ENCODE measurements at places on chromosomes 6 and 20.
A peak's percentile ranks its signal among the peaks of the same experiment; 100 is the strongest.

GRCh38 chr20:54062812-54063280 lies 7.5 kb downstream of the BCAS1 start:
- peak; percentile 69 for DNase-seq

DNA sequence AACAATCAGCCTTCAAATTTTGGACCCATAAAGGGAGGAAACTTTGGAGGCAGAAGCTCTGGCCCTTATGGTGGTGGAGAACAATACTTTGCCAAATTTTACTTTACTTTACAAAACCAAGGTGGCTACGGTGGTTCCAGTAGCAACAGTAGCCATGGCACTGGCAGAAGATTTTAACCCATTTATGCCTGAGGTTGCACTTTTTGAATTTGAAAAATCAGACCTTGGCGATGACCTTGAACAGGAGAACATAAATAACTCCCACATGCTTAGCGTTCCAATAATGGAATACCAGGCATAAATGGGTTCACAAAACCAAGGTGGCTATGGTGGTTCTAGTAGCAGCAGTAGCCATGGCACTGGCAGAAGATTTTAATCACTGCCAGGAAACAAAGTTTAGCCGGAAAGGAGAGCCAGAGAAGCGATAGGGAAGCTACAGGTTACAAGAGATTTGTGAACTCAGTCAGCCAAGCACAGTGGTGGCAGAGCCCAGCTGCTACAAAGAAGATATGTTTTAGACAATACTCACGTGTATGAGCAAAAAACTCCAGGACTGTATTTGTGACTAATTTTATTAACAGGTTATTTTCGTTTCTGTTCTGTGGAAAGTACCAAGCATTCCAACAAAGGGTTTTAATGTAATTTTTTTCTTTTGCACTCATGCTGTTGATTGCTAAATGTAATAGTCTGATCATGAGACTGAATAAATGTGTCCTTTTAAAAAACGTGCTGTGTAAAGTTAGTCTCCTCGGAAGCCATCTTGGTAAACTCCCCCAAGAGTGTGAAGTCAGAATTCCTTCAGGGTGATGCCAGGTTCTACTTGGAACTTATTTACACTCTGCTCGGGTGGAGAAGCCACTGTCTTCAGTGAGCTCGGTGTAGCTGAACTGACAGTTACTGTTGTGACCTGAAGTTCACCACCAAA lies 6.7 kb downstream of the SFT2D1 start:
- no peak for DNase-seq

DNA sequence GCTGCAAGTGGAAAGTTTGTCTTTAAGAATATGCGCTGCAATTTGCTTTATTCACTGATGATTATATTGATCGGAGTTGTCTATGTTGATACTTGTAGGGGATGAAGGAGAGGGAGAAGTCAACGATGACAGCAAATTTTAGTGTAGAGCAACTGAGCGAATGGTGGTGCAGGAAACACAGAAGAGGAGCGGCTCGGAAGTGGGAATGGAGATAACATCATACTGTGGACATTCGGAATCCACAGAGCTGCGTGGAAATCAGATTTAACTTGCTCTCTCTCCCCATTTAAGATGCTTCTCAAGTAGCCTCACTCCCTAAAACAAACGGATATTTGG lies 722 bp upstream of the TMEM14B start:
- DNase-seq: no peak

- no peak for DNase-seq
These were observed at the start of gene MTCL3 for GRCh38 chr6:127518710-127519468. Gene MTCL3 (minus strand): TSS chr6:127519335.

DNA sequence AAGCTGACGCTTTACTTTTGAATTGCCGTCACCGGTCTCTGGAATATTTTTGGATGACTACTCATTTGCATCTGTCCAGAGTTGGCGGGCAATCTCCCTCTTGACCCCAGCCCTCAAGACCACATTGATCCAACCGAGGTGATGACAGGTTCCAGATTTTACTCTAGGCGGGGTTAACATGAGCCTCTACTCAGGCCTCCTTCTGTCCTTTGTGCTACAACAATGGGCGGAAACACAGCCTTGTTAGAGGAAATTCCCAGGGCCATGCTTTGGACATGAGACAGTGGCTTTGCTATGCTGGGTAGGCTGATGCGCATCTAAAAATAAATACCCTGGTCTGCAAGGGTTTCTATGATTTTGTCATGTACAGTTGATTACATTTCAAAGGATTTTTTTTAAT lies 27.0 kb upstream of the ADGRF5 start:
- DNase-seq: no peak

- DNase-seq: no peak
These were observed 98.3 kb downstream of the ELOVL5 start for GRCh38 chr6:53250176-53251032.

DNA sequence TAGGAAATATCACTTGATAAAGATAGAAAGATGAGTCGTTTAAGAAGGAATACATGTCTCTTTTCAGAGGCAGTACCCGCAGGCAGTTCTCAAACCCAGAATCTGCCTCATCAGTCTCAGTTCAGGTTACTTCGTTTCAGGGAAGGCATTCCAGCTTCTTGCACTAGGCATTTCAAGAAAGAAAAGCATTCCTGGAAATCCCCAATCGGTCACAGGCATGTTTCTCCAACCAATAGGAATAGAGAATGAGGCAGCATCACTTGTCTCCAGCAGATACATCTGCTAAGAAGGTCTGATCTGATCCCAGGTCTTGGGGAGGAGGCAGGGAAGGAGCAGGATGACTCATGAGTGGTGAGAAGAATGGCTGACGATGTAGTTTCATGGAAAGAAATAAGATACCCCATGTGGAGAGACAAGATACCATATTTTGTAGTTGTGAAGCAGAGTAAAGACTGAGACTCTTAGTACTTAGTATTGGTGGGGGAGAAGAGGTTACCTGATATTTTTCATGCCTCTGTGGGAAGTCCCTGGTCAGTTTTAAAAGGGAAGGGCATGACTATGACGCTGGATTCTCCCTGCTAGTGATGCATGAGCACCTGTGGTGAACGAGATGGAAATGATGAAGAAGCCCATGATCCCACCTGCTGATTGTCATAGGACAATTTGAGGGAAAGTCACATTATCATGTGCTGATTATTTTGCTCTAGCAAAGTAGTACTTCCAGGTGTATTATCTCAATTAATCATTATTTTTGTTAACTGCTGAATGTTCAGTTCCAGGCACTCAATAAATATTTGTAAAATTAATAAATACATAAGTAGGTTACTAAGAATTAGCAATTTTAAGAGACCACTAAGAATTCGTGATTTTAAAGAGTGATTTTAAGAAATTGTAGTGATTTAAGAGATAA lies 20.3 kb upstream of the HLA-DRB1 start:
- peak; percentile 99 for DNase-seq

- no peak for DNase-seq
These were observed 1.4 kb downstream of the RIMS1 start for GRCh38 chr6:71887744-71888230.

DNA sequence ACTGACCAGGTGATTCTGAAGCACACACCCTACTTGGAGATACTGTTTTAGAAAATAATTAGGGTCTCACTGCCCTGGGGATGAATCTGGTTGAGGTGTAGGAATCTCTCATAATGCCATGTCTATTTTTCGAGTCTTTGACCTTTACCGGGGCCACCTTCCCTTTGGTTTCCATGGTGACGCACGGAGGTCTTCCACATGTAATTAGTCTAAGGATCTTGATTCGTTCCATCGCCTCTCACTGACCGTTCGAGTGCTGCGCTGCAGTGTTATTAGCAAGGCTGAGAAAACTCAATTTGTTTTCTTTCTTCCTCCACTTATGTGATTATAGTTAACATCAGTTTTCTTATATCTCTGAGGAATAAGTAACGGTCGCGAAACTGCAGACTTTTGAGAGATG lies 144.3 kb upstream of the SPACA1 start:
- no peak for DNase-seq
